ENCODE measurements at places on chromosomes 7 and 10.

DNA sequence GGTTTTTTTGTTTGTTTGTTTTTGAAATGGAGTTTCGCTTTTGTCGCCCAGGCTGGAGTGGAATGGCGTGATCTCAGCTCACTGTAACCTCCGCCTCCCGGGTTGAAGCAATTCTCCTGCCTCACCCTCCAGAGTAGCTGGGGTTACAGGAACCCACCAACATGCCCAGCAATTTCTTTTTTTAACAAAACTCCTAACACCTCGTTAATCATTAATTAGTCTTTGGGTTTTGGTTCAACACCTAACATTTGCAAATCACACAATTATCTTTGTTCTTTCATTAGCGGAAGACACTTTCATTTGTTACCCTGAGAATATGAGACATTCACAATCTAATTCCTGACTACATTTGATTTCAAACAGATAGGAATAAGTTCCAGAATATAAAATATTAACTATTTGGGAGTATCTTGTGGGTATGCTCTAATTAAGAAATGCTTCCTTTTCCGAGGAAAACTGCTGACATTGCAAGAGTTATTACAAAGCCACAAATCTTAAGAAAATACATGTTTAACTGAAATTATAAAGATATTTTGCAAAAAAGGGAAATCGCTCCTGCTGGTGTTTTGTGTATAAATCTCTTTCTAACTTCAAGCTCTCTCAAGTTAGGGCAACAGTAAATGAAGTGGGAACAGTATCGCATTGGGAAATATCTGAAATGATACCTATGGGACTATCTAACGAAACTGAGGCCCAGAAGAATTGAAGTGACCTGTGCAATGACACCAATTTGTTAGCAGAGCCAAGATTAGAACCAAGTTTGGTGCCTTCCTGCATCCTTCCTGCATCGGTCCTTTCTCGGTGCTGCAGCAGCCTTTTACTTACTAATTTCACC is 1.2 kb upstream of the LSM8 start:
- no peak for DNase-seq

- DNase-seq, result no peak
Observed at GRCh38 chr10:68155615-68156210, 46.4 kb downstream of the MYPN start.

- DNase-seq, result no peak
Observed at GRCh38 chr7:68407460-68407859, 1190.8 kb upstream of the AUTS2 start.

GRCh38 chr10:3435671-3436070 is 263.1 kb upstream of the PITRM1 start:
- peak; percentile 60 for DNase-seq

DNA sequence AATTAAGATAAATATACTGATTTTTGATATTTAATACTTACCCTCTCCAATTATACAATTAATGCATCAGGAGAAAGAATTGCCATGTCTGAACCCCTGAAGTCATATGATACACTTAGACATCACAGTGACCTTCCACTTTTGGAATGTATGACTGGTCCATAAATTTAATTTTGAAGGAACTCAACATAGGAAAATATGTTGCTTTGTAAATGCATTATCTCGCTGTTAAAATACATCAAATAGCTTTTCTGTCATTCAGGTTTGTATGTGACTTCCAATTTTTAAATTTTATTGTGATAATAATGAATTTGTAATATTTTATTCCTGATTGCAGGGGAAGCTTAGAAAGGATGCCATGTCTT is 631.9 kb upstream of the ANKRD30A start:
- no peak for DNase-seq

GRCh38 chr7:133633055-133633454 is 380.2 kb downstream of the EXOC4 start:
- DNase-seq, result no peak

DNA sequence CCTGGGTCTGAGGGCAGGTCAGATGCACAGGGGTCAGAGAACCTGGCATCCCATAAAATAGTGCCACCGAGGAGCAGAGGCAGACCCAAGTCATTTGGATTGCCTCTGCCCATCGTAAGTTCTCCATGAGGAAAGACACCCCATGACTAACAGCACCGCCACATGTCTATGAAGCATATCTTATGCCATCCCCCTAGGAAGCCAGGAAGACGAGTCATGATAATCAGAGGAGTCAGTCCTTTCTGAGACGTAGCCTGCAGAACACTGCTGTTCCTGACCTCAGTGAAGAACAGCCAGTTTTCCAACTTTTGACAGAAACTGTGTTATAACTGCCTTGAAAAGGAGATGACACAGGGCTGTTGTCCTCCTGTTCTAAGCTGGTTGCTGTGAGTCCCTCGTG is 51.2 kb downstream of the INSYN2A start:
- DNase-seq, result peak; percentile 76

DNA sequence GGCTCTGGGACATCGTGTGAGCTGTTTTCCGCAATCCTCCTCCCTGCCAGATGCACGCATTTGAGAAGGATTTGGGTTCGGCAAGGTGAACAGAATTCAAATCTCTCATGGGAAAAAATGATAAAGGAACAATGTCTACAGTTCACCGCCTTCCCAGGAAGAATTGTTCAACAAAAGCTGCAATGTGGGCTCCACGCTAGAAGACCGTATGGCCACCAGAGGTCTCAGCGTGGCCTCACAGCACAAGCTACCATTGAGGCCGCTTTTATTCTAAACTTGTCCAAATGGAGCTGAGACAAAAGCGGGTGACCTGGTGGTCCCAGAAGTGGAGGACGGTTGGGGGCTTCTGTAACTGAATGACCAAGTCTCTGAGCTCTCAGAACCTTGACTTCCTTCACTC is 733.1 kb downstream of the PARD3 start:
- DNase-seq, result no peak

DNA sequence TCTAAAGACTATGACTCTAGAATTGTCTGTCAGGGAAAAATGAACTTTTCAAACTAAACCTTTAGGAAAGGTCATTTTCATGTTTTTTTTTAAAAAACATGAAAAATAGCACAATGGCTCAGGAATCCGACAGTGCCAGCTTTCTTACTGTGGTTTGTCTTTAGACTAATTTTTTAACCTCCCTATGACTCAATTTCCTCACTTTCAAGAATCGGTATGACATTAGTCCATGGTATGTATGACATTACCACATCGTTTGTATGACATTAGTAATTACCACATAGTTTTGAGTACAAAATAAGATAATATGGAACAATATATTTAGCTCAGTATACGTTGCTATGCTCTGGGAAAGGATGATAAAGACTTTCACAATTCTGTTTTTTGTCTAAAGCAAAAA is 383.2 kb downstream of the PTPRN2 start:
- no peak for DNase-seq

GRCh38 chr7:30843741-30844482 is 67.7 kb upstream of the AQP1 start:
- no peak for DNase-seq

All from RCC 7860 (cell line).